ENCODE measurements at places on chromosomes 7 and 10.
A peak's percentile ranks its signal among the peaks of the same experiment; 100 is the strongest.

- DNase-seq: no peak
These were observed 566 bp downstream of the ASNS start for GRCh38 chr7:97871659-97872024.

DNA sequence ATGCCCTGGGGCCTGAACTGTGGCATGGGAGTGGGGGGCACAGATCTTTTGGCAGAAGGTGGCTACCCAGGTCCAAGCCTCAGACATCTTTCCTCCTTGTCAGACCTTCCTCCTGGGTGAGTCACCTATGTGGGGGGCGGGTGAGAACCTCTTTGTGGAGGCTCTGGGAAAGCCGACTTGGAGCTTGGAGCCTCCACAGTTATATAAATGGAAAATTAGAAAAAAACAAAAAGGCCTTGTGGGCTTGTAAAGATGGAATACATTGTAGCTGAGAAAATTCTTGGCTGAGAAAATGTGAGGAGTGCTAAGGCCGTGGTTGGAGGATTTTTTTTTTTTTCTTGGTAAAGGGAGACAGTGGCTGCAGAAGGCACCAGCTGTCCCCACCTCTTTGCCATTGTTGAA, 292.5 kb downstream of the CCDC3 start:
- DNase-seq: no peak

GRCh38 chr7:4748231-4748681, 27.2 kb upstream of the AP5Z1 start:
- no peak for DNase-seq

GRCh38 chr10:103120977-103121735, 71.9 kb downstream of the NT5C2 start:
- DNase-seq: no peak

DNA sequence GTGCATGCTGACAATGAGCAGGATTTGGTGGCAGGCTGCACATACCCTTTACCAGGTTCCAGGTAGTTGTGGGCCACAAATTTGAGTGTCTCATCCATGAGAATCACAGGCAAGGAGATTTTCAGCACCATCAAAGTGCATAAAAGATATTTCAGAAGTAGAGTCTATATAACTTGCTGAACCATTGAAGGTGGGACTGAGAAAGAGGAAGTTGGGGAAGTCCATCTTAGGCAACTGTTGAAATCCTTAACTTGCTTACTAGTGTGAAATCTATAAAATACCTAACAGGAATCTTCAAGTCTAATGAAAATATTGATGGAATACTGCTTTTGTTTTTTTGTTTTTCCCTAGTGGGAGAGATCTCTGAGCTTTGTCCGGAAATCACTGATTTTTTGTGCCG, 325.1 kb upstream of the PLXDC2 start:
- DNase-seq: no peak

DNA sequence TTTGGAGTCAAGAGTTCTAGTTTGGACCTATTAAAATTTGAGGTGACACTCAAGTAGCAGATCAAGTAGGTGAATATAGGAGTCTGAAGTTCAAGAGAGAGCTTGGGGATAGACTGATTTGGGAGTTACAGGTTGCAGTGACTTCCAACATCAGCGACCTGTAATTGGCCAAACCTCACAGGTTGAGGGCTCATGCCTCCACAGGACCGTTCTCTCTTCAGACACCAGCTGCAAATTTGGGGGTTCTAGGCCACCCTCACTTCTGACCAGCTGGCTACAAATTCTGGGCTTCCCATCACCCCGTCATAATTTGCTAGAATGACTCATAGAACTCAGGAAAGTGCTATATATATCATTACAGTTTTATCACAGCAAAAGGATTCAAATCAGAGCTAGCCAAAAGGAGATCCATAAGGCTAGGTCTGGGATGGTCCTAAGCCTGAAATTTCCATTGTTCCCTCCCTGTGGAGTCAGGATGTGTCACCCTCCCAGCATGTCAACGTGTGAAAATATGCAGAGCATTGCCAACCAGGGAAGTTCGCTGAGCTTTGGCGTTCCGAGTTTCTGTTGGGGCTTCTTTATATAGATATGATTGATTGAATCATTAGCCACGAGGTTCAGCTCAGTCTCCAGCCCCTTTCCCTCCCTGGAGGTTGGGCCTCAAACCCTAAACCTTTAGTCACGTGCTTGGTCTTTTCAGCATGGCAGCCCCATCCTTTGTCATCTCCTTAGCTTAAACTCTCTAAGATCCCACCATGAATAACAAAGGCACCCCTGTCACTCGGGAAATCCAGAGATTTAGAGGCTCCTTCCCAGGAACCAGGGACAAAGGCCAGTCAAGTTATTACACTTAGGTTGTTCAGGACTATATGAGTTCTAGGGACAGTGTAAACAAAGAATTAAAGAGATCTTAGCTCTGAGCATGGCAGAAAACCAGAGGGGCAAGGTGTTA, 20.7 kb upstream of the ZNF212 start:
- no peak for DNase-seq

- no peak for DNase-seq
These were observed 258.5 kb upstream of the FERD3L start for GRCh38 chr7:19403691-19404090.

- DNase-seq: no peak
These were observed 168.3 kb downstream of the UBE2H start for GRCh38 chr7:129784437-129784782.

DNA sequence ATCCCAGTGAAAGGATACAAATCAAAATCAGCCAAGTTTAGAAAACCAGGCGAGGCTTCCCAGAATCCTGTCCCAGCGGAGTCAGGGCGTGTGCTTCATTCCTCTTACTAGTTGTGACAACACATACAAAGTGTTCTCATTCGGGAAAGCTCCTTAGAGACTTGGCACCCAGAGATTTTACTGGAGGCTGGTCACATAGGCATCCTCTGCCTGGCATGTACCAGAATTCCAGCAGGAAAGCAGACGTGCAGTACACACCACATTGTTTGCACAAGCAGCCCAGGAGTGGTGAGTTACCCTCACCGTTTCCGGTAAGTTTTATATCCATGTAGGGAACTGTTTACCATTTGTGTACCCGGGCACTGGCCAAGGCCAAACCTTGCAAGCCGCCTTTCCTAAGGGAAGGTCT, 34.9 kb downstream of the MMRN2 start:
- DNase-seq: no peak

- no peak for DNase-seq
These were observed 31.8 kb upstream of the LSM8 start for GRCh38 chr7:118152149-118152548.

DNA sequence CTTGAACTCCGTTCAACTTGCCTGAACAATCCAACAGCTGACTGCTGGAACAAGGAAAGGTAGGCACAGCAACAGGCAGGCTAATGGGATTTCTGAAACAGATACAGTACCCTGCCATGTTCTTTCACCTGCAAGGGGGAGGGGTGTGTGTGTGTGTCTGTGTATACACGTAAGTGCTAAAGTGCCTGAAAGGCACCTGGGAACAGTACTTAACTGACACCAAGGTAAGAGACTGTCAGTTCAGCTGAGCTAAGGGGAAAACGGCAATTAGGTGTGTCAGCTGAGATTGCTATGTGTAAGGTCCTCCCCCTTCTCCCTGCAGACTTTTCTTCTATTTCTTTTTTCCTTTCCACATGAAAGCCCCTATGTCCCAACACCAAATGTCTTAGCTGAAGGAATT, 27.0 kb downstream of the NAMPT start:
- DNase-seq: no peak

DNA sequence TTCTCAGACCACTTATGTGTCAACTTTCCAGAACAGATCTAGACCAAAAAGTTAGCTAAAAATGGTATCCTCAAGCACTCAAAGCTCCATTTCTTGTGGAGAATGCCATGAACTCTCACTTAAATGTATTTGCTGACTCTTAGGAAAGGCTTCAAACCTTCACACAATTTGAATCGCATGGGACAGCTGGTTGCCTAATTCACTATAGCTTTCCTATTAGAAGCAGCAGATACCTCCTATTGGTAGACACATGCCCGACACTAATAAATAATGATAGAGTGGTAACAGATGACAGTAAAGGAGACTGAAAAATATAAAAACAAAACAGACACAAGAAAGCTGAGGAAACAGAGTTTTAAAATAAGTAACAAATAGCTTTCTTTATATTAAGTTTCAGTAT, 818.5 kb downstream of the XPNPEP1 start:
- DNase-seq: no peak

DNA sequence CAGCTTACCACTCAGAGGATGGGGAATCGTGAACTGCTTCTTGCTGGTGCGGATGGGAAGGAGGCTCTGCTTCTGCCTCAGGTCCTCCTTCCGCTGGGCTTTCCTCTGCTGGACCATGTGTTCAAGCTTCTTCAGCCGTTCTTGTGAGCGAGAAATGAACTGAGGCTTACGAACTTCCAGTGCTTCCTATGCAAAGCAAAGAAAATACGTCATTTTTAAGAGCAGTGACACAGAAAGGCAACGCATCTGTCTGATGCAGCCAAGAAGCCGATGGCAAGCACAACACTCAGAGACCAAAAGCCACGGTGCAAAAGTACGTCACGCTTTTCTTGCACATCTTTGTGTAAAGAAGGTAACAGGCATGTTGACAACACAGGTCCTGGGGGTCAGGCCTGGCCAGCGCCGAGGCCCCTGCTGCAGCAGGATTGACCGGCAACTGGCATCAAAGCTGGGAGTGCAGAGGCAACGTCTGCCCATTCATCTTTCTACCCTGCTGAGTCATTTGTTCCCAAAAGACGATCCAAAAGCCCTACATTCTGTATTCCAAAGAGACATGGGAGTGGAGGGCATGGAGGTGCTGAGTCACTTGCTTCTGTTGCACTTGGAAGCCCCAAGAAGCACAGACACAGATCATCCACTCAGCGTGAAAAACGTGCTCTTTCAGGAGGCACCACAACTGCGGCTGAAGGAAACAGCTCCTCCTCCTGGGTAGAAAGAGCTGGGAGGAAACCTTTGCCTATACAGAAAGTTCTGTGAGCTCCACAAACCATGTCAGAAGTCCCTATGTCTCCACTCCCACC, 71.0 kb upstream of the ADAM12 start:
- DNase-seq: no peak

GRCh38 chr10:11002916-11003315, 14.8 kb upstream of the CELF2 start:
- no peak for DNase-seq

GRCh38 chr10:42989481-42989921, 87.4 kb upstream of the RET start:
- DNase-seq: no peak

DNA sequence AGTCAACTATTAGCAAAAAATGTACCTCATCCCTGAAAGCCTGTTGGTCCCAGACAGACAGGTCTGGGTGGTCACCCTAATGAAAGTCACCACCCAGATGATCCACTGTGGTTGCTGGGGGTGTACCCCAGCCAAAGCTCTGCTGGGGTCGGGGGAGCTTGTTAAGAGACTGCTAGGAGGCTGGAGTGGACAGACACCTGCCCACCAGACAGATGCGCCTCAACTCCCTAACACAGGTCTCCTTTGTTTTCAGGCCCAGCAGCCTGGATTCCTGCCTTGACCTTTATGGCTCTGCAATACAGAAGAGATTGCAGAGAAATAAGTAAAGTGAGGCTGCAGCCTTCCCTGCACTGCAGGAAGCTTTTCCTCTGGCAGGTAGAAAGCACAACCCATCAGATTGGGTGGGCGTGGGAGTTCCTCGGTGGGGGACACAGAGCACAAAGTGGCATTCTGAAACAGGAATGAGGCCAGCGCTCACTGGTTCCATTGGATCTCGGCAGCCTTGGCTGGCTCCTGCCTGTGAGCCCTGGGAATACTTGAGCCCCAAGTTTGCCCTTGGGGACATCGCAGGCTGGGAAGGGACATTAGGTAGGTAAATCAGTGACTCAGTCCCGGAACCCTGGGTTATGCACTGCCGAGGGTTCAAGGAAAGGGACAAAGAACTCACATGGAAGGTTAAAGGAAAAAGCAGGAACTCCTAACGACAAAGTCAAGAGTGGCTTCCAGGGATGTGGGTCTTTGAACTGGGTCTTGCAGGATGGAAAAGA, 18.0 kb upstream of the ZNF488 start:
- DNase-seq: no peak

DNA sequence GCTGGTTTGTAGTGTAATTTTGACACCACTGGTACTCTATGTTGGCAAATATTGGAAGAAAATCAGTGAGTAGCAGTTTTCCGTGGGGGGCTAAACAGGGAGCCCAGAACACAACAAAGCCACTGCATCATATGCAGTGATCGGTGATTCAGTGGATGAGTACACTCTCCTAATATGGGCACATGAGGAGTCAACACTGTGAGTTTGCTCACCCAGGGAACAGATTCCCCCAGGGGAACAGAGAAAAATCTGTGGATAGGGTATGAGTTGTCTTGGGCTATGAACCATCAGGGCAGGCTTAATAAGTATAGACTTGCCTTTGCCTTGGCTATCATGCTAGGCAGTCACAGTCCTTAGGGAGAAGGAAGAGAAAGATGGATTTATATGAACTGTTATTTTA, 227.7 kb upstream of the SEMA3E start:
- DNase-seq: no peak

GRCh38 chr10:103892181-103892580, 25.8 kb downstream of the STN1 start:
- DNase-seq: no peak

DNA sequence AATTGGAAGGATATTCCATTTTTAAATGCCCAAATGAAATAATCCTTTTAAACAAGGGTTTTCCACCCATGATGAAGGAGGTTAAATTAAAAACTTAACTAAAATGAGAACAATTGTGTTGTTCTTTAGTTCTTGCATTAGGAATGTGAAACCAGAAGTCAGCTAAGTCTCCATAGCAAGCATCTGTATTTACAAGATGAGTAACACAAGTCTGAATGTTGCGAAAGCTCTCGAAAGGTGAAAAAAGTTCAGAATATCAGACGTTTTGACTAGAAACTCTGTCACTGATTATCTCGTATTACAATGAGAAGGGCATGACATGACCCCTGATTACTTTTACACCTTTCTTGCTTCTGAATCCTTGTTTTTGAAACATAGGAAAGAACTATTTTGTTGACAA, 149.6 kb downstream of the BICC1 start:
- DNase-seq: no peak

DNA sequence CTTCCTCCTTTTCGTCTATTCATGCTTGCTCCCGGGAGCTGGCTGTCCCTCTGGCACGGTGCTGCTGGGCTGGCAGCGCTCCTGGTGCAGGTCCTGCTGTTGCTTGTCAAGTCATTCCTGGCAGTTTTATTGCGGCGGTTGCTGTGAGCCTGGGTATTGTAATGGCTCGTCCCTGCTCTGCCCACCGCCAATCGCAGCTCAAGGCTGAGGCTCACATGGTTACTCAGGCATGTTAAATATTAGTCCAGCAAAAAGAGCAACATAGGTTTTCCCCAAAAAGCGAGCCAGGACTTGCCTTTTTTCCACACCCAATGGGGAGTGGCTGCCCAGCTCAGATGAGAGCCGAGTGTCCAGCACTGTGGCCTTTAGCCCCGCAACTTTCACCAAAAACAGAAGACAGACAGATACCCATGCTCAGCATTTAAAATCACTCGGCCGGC, 492.9 kb upstream of the FOXK1 start:
- peak; percentile 21 for DNase-seq

Measured in NCI-H2081 treated with DMSO at 0.1 percent for 48 hours (cell line).